ENCODE measurements at places on chromosomes 4 and X.

- DNase-seq, result no peak
Observed at GRCh38 chr4:98343626-98344025, 82.4 kb downstream of the RAP1GDS1 start.

DNA sequence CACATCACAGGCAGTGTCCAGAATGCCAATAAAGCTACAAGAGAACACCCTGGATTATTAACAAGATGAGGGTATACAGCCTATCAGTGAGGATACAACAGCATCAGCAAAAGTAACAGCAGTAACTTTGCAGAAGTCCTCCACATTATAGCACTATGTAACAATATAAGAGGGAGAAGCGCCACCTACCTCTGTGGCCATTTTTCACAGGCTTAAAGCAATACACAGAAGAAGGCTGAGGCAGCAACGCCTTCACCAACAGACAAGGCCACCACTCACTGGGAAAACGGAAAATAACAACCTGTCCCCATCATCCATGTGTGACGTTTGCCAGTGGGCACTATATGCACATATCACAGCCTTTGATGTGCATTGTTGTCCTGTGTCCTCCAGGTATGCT lies 12.5 kb downstream of the RTL8B start:
- no peak for DNase-seq

DNA sequence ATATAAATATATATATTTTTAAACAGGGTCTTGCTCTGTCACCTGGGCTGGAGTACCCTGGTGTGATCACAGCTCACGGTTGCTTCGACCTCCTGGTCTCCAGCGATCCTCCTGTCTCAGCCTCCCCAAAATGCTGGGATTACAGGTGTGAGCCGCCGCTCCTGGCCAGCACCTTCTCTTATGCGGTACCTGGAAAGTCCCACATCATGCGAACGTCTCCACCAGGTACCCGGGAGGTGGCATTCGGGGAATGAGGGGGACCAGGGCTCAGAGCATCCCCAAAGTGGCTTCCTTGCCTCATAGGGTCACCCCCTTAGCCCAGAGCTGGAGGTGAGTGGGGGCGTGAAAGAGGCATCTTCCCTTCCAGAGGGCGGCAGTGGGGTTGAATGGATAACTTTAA lies 84.0 kb upstream of the PPP2R3B start:
- DNase-seq, result no peak

DNA sequence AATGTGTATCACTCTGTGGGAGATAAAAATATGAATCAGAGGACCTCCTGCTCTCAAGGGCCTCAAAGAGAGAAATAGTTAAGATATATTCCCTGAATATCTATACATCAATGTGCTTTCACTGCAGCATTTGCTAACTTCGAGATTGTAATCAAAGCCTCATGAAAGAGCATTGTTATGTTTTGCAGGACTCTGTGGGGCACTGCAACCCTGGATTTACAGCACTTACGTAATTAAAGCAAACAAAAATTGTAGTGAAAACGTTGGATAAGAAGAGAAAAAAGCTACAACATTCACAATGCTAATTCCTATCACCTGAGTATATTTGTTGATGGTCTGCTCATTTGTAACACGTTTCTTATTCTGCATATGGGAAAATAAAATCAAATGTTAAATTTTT lies 48.0 kb downstream of the ETNPPL start:
- no peak for DNase-seq

- DNase-seq, result no peak
Observed at GRCh38 chr4:166538491-166539005, 665.5 kb downstream of the TLL1 start.

DNA sequence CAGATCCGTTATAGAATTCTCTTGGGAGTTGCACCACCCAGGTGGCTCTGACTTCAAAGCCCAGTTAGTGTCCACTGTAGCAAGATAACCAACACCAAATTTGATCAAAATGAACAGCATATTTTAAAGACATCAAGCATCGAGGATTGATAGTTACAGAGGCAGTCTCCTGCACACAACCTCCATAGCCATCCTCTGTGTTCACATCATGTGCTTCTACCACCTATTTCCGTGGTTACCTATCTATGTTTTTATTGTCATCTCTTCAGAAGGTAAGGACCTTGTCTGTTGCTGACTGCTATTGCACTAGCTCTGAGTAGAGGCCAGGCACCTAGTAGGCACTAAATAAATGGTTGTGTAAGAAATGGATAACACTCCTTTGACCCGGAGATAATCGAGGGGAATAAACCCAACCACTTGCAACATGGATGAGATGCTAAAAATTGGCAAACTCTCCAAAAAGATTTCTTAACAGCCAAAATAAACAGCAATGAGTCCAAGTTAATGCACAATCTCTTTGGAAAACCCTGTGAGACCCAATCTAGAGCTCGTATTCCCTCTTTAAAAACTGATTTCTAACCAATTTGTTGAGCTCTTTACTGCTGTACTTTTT lies 14.7 kb upstream of the C1QTNF7 start:
- no peak for DNase-seq

- no peak for DNase-seq
Observed at GRCh38 chr4:158833602-158834001, 64.8 kb downstream of the FNIP2 start.

DNA sequence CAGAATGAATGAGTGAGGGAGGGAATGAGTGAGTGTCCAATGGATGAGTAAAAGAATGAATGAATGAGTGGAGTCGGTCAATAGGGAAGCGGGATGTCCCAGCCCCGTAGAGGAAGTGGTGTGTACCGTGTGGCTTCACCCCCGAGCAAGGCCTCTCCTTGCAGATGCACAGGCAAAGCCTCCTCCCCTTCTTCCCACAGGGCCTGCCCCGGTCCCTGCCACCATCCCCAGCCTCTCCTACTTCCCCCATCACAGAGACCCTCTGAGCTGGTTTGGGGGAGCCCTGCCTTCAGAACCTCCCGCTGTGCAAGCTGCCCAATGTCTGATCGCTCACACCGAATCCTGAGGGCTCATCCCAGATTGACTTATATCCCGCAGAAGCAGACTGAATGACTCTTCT lies 13.6 kb downstream of the HTRA3 start:
- DNase-seq, result no peak

DNA sequence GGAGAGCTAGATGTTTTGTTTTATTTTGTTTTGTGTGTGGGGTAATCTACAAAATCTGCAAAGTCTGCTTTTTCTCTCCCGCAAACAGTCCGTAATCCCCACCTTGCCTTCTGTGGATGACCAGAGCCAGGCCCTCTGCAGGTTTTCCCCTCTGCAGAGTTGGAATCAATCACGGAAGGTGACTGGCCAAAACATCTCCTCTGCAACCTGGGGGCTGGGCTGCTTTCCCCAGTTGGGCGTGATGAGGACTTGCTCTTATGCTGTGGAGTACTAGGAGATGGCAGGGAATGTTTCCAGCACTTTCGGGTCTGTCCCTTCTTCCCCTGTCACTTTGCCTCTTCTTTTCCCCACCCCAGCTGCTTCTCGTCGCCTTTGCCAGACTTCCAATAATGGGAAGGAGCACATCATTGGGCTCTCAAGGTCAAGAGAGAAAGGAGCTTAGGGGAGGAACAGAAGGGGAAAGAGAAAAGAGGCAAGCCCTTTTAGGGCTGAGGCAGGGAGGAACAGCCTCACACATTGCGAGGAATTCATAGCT lies 1.1 kb downstream of the TMEM35A start:
- no peak for DNase-seq

DNA sequence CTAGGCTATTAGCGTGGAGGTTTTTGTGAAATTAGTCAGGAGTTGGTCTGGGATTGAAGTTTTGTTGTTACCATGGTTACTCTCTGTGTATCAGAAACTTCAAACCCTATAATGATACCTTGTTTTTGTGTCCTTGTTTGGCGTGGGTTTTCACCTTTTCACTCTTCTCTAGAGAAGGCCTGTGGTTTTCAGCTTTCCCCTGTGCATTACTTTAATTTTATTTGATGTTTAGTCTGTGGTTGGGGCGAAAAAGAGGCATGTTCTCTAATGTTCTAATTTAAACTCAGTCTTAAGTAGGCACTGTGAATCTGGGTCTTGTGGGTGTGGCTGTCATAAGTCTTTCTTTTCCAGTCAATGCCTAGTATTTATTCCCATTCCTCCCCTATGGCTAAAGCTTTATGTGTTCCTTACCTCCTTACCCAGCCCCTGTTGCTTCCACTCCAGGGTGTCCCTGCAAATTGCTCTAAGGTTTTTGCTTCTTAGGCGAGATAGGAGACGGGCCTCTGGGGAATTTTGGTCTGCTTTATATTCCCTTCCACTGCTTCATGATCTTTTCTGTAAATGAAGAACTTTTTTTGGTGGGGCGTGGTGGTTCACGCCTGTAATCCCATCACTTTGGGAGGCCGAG lies 326.3 kb upstream of the ZCCHC13 start:
- no peak for DNase-seq

GRCh38 chrX:31506360-31506759 lies 434.5 kb upstream of the FTHL17 start:
- DNase-seq, result no peak

DNA sequence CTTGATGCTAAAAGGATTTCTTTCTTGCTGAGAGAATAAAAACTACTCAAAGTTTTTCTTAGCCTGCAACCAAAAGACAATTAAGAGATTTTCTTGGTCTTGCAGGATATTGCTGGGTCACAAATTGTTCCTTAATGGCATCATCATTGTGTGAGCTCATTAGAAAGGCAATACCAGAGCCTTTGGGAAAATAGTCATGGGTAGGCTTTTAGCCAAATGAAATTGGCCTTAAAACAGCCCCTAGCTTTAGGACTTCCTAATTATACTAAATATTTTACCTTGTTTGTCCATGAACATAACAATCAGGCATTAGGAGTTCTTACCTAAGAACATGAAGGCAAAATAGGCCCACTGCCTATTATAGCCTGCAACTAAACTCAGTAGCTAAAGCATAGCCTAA lies 10.4 kb upstream of the FAM13A start:
- DNase-seq, result no peak
